ENCODE measurements at places on chromosomes 11 and 22.
A peak's percentile ranks its signal among the peaks of the same experiment; 100 is the strongest.

DNA sequence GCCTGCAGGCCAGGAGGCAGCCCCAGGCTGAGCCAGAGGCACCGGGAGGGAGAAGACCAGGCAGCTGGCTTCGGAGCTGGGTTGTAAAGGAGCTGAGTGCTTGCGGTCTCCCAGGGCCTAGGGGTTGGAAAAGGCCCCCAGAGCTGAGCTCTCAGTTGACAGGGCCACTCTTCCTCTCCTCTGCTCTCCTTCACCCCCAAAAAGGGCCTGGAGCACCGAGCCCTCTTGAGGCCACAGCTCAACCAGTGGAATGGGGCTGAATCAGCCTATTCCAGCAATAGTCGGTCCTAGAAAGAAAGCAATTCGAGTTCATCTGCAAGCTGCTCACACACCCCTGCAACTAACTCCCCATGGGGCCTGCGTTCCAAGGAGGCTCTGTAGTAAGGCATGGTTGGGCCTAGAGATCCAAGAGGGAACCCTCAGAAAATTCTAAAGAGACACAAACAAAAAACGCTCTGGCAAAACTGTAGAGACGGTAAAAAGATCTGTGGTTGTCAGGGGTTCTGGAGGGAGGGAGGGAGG, 205.0 kb downstream of the BUD13 start:
- no peak for DNase-seq

GRCh38 chr11:125945011-125945796, 640 bp upstream of the VSIG10L2 start:
- DNase-seq: no peak

GRCh38 chr22:45864959-45865476, 111.9 kb downstream of the WNT7B start:
- no peak for DNase-seq

DNA sequence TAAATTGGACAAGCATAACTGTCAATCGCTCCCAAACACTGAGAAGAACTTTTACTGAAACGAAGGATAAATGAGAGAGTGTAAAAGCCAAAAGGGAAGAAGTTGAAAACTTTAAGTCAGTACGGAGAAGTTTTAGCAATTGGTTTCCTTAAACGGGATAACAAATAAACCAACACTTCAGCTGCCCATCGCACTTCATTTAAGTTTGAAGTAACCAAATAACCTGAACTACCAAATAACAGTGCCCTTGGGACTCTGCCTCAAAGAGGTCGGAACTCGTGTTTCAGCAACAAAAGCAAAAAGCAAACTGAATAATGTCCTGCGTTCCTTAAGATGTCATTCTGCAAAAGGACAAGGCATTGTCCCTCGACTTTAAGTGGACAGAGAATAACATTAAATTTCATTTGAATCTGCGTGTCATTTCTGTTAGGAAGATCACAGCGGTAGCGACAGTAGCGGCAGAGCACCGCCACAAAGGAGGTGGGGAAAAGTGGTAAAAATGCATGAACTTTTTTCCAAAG, 127.0 kb upstream of the C11orf58 start:
- DNase-seq: no peak

DNA sequence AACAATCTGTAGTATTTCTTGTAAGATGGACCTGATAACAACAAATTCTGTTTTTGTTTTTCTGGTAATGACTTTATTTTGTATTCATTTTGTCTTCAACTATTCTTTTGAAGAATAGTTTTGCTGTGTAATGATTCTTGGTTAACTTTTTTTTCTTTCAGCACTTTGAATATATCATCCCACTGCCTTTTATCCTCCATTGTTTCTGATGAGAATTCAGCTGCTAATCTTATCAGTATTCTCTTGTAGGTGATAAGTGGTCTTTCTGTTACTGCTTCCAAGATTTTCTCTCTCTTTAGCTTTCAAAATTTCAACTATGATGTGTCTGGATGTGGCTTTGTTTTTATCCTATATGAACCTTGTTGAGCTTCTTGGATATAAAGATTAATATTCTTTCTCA, 21.5 kb downstream of the GALNT18 start:
- no peak for DNase-seq

GRCh38 chr22:39236321-39237317, 8.2 kb downstream of the PDGFB start:
- DNase-seq: peak; percentile 58

DNA sequence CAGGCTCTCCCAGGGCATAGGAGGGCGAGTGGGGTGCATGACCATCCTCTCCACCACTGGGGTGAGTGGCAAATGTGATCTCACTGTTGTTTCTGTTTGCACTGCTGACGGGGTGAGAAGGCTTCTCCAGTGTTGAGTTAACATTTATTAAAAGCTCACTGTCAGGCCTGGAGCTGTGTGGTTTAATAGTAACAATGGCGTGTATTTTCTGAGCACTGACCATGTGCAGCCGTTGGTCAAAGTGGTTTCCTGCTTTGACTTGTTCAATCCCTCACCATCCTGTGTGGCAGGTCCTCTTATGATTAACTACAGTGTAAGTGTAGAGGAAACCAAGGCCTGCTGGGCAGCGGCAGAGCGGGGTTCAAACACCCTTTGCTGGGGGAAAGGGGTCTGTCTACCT, 4.4 kb downstream of the A4GALT start:
- no peak for DNase-seq

- no peak for DNase-seq
Observed at GRCh38 chr11:86204356-86204755, 40.2 kb upstream of the EED start.

DNA sequence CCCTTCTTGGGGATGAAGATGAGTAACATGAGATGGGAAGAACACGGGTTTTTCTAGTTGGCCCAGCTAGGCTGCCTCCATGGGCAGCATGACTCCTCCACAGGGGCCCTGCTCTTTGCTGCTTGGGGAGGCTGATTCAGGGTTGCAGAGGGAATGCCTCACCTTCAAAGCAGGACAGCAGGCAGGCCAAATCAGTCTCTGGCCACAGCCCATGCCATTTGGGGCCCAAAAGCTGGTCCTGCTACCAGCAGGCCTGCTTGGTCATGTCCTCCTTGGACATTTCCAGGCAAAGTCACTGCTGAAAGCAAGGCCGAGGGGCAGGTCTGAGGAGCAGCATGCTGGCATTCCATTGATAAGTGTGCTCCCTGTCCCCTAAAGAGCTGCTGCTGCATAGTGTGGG, 13.8 kb upstream of the MAPK8IP1 start:
- DNase-seq: no peak

- DNase-seq: peak; percentile 23
Observed at GRCh38 chr11:62974848-62975522, 9.8 kb downstream of the SLC22A6 start.

- DNase-seq: peak; percentile 16
Observed at GRCh38 chr11:1220941-1221721, 1.7 kb upstream of the MUC5B start.

GRCh38 chr11:68007498-68008380, 2.4 kb upstream of the ALDH3B1 start:
- DNase-seq: no peak

GRCh38 chr11:127345819-127346459, 345.4 kb upstream of the KIRREL3 start:
- peak; percentile 9 for DNase-seq

DNA sequence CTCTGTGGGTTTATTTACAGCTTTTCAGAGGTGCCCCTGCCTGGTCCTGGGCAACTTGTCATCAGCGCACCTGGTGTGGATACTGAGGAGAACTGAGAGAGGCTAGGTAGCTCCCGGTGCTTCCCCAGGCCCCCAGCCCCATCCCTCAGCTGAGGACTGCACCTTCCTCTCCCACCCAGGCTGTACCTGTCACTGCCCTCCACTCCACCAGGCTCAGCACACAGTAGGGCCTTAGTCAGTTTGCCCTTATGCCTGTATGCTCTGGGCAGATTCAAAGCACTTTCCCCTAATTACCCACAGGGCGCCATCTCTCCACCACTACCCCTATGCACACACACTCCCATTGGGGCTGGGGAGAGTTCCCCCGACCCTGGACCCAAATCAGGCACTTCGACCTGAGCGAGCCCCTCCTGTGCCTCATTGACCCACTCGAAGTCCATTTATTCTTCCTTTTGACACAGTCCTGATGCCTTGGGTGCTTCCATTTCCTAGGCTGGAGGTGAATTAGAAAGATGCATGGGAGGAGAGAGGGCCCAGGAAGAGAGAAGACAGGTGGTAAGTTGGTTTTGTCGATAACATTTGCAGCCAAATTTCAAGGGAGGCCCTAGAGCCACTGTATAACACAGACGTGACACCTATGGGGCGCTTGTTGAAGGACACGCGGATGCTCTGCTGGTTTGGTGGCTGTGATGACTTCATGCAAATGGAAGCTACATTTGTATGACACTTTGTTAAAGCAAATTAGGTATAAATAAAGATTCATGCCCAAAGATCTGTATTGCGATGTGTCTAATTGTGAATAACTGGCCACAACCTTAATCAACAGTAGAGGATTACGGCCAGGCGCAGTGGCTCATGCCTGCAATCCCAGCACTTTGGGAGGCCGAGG, 13.8 kb upstream of the PICK1 start:
- DNase-seq: no peak

- no peak for DNase-seq
Observed at GRCh38 chr11:119099711-119100110, 1.9 kb downstream of the DPAGT1 start.

DNA sequence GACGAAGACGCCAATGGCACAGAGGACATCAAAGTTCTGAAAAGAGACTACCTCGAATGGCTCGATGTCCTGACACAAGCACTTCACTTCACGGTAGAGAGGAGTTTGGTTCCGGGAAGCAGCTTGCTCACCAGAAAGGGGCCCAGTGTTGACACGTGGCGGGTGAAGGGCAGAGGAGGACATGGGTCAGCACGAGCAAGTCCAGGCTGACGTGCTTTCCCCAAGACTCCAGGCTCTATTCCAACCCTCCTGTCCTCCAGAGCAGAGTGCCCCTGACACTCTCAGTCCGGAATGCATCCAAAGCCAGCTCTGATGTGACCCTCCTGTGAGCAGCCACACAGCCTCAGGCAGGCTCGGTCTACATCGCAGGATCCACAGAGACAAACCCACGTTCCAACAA, 77.5 kb upstream of the BID start:
- DNase-seq: no peak

DNA sequence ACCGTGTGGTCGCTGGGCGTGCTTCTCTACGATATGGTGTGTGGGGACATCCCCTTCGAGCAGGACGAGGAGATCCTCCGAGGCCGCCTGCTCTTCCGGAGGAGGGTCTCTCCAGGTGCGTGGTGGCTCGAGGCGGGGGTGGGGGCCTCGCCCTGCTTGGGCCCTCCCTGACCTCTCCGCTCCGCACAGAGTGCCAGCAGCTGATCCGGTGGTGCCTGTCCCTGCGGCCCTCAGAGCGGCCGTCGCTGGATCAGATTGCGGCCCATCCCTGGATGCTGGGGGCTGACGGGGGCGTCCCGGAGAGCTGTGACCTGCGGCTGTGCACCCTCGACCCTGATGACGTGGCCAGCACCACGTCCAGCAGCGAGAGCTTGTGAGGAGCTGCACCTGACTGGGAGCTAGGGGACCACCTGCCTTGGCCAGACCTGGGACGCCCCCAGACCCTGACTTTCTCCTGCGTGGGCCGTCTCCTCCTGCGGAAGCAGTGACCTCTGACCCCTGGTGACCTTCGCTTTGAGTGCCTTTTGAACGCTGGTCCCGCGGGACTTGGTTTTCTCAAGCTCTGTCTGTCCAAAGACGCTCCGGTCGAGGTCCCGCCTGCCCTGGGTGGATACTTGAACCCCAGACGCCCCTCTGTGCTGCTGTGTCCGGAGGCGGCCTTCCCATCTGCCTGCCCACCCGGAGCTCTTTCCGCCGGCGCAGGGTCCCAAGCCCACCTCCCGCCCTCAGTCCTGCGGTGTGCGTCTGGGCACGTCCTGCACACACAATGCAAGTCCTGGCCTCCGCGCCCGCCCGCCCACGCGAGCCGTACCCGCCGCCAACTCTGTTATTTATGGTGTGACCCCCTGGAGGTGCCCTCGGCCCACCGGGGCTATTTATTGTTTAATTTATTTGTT, 2.4 kb downstream of the PIM3 start:
- DNase-seq: no peak

DNA sequence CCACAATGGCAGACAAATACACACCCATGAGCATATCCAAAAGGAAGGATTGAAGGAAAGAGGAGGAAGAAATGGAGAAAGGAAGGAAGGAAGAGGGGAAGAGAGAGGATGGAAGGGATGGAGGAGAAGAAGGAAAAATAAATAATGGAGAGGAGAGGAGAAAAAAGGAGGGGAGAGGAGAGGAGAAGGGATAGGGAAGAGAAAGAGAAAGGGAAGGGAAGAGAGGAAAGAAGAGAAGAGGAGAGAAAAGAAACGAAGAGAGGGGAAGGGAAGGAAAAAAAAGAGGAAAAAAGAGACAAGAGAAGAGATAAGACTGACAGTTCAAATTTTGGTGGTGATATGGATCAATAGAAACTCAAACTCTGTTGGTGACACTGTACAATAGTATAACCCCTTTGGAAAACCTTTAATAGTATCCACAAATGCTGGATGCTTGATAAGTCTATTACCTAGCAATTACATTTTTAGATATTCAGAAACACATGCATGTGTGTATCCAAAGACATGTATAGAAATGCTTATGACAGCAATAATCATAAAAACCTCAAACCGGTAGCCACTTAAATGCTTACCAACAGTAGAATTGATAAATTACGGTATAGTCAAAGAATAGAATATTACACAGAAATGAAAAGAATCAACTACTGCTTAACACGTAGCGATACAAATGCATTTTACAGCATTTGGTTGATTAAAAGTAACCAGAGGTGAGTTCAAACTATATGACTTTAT, 1.2 kb upstream of the HBD start:
- no peak for DNase-seq

DNA sequence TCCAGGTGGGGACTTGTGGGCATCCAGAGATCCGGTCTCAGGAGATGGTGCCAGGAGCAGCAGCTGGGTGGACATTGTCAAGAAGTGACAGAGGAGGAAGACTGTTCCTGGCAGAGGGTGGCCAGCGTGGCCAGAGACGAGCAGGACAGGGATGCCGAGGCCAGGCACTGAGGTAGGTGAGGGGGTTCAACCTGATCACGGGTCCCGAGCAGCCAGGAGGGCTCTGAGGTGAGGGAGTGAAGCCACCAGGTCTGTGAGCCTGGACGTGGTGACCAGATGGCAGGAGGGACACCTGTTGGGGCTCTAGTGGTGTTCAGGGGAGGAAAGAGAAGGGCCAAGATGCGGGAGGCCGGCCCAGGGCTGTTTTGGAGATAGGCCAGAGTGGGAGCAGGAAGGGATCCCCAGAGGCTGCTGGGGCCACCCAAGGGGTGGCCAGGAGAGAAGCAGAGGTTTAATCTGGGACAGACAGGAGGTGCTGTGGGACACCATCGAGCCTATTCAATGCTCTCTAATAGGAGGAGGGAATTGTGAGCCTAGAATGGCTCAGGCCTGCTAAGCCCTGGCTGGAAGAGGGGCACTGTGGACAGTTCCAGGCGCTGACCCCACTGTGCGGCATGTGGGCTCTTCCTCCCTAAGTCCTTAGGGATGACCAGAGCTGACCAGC, 6.3 kb downstream of the PPM1F start:
- DNase-seq: no peak

DNA sequence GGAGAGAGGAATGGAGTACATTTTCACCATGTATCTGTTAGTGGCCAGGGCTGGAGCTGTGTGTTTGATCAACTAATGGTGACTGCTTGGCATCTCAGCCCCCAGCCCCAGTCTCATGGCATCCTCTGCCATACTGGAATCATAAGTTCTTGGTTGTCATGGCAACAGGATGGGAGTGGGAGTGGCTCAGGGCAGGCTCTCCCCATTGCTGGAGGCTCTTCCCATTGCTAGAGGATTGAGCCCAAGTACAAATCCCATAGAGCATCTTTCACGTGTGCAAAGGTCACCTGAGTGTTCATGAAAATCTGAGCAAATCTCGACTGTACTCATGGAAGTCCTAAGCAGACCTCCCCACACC, 14.9 kb downstream of the DNAJB13 start:
- no peak for DNase-seq

GRCh38 chr11:20093775-20094174, 66.5 kb downstream of the DBX1 start:
- no peak for DNase-seq
